Stimulated activated CD8-positive, alpha-beta memory T cell treated with anti-CD3 and anti-CD28 coated beads, Interleukin-7, amount 100 ng/mL, for 48 hours (primary cell): ENCODE measurements at places on chromosomes 2 and 18.

DNA sequence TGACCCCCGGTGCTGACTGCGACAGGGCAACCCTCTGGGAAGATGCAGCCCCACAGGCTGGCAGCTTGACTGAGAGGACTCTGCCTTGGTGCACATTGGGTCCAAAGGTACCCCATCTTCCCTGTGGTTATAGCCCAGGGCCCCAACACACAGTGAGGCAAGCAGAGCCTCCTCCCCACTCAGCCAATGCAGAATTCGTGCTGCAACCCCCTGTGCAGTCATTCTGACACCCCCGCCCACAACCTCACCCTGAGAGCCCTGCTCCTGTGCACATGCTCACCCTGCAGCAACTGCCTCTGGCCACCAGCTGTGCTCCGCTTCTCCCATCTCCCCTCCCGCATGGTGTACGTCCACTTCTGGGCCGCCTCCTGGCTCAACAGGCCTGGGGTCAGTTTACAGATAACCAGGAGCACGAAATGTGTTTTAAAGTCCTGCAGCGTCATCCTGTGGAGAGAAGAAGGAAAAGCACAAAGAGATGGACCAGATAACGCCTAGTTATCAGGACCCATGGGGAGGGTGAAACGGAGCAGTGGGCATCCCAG lies 24.4 kb downstream of the CAPN14 start:
- no peak for DNase-seq

DNA sequence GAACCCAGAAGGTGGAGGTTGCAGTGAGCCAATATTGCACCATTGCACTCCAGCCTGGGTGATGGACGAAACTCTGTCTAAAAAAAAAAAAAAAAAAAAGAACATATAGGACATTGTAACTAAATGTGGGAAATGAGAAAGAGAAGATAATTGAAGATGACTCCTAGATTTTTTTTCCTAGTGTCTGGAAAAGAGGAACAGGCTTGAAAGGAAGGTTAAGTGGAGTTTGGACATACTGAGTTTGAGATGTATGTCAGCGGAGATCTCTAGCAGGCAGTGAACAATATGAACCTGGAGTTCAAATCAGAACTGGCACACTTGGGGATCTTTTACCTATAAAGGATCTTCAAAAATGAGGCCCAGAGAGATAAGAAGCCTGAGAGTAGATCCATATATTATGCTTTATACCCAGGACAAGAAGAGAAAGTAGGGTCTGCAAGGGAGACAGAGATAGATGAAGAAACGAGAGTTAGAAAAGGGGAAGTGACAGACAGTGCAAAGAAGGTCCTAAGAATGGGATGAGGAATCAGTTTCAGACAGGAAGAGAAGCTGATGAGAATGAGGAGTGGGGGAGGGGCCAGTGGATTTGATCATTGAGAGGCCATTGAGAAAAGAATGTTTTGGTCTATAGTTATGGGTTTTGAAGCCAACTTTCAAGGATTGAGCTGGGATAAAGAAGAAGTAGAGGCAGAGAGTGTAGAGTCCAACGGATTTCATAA lies 46.9 kb upstream of the CD28 start:
- no peak for DNase-seq

DNA sequence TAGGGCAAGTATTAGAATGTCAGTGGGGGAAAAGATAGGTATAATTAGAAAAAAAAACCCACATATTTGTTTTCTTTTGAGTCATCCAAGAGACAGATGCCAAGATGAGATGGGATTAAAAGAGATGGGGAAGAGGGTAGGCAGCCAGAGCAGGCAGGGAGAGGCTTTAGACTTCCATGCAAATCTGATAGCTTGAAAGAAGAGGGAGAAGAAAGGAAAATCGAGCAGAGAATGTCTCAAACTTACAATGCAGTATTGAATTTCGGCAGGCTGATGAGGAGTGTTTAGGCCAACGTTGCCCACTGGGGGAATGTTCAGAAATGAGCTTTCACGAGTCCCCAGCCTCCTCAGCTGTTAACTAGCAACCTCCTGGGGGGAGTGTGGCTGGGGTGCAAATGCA lies 91.3 kb downstream of the SPATS2L start:
- no peak for DNase-seq

DNA sequence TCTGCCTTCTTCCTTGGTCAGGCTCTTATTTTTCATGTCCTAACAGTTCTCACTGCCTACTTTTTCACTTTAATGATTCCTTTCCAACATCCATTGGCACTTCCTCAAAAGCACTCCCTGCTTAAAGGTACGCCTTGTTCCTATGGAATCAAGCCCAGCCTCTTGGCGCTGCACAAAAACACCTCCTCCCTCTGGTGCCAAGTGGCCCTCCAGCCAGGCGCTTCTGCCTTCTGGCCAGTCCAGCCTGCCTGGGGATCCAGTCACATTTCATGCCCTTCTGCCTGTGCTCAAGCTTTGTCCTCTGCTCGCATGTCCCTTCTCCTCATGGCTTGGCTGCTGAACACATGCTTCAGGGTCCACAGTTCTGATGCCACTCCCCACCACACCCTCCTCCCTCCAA lies 6.3 kb downstream of the TPRKB start:
- DNase-seq: no peak

- DNase-seq: no peak
These were observed 10.7 kb upstream of the SULT1C4 start for GRCh38 chr2:108367014-108367413.

- DNase-seq: peak; percentile 61
These were observed 24.6 kb downstream of the MAIP1 start for GRCh38 chr2:199979832-199980628.

DNA sequence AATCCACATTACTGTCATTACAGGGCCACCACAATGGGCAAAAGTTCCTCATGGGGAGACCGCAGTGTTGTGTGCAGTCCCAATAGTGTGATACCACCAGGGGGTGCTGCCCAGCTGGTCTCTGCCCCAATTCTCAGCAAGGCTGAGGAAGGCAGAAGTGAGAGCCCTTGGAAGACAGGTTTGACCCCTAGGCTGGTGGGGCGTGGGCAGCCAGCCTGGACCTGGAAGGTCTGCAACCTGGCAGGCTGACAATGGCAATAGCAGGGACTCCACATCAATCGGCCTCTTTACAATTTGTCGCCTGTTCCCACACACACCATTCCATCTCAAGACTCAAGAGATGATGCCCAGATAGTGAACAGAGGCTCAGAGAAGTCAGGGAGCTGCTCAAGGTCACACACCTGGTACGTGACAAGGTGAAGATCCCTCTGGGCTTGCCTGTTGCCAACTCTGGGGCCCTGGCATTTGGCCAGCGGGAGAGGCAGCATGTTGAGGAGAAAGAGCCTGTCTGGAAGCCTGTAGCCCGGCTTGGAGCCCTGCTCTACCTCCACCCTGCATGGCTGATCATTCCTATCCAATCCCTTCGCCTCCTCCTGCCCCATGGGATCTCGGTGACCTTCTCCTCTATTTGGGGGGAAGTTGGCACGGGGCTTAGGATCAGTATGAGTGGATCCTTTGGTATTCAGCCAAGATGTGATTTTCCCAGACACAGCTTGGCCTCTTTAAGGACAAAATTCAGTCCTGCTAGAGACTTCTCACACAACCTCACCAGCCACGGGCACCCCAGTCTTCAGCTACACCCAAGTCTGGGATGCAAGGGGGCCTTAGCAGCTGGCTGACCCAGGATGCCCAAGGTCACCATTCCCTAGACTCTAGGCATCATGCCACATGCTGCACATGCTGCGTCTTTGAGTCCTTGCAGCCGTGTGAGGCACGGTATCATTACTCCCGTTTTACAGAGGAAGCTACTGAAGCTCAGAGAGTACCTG lies 2.9 kb upstream of the ATOH8 start:
- DNase-seq: peak; percentile 29

DNA sequence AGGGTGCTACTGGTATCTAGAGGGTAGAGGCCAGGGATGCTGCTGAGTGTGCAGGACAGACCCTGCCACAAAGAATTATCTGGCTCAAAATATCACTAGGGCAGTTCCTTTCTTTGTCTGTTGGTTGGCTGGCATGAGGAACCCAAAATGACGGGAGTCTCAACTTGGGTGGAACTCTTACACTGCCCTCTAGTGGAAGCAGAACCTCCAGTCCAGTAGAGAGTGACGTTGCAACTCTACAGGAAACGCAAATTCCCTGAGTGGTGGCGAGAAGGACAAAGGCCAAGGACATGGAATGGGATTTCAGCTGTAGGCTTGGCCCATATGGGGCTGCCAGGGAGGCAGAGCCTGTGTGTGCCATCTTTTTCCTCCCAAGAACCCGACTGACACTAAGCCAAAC lies 47.1 kb downstream of the COPS8 start:
- no peak for DNase-seq

- no peak for DNase-seq
These were observed 203.5 kb downstream of the NDUFA10 start for GRCh38 chr2:239821694-239822075.

- no peak for DNase-seq
These were observed at the start of gene KLHL29 for GRCh38 chr2:23384551-23385343. Gene KLHL29, plus strand, starts transcription at chr2:23385179. Its CDS starts 177,018 bp downstream, at chr2:23562197.

GRCh38 chr18:55390898-55391297 lies 197.1 kb downstream of the TCF4 start:
- no peak for DNase-seq

GRCh38 chr2:206482123-206482522 lies 38.8 kb downstream of the ADAM23 start:
- no peak for DNase-seq

- no peak for DNase-seq
These were observed 10.7 kb upstream of the POLE4 start for GRCh38 chr2:74947703-74948102.

DNA sequence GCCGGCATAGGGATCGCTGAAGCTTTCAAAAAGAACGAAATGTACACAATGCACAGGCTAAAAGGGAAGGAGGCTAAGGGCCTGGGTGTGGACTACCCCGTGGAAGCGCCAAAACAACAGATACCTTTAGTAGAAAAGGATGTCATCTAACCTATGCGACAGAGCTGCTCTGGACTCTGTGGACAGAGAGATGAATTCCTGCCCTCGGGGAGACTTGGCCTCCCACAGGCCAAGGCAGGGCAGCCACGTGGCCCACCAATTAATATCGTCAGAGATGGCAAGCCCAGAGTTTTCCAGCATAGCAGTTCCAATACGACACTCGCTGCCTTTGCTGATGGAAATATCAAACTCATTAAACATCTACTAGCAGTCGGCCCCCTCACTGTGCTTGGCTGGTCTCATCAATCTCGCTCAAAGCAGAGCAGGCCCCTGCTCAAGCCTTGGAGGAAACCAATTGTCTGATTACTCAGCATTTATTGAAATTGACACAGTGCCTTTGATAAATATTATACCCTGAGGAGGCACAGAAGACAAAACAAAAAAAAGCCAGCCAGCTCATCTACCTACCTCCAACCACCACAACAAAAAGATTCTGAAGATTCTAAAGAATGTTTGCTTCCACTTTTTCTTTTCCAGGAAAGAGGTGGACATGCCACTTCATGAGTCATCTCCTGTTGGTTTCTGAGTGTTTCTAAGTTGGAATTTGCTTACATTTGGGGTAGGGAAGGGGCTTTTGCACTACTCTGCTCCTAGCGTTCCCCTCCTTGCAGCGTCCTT lies 79.0 kb upstream of the ACAA2 start:
- DNase-seq: no peak

- no peak for DNase-seq
These were observed 239.2 kb downstream of the CMPK2 start for GRCh38 chr2:6626401-6627012.

DNA sequence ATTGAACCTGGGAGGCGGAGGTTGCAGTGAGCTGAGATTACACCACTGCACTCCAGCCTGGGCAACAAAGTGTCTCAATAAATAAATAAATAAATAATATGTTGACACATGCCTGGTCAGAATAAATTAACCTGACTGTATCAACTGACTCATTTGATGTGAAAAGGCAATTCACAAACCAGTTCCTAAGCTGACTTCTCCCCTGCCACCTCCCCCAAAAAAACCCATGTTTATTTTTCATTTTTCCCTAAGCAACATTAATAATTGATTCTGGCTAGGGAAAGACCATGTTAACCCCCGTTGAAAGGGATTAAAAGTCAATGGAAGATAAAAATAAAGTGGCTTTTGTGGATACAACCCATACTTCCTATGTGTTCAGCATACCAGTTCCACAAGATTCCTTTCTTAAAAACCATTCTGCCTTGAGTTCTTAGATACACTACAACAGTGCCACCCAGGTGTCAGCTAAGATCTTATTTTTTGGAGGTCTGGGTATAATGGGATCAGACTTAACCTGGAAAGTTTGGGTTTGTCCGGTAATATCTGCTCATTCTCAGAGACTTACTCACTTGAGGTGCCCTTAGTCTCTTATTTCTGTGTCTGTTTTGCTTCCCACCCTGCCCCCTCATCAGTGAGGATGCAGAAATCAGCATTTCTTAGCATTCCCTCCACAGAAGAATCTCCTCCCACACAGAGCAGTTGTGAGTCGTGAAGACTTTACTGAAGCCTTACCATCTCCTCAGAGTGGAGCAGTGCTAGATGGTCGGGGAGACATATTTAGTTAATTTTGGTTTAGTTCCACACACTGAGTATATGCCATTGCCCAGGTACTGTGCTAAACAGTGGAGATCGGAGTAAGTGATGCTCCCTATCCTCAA lies 10.1 kb upstream of the MCFD2 start:
- no peak for DNase-seq

DNA sequence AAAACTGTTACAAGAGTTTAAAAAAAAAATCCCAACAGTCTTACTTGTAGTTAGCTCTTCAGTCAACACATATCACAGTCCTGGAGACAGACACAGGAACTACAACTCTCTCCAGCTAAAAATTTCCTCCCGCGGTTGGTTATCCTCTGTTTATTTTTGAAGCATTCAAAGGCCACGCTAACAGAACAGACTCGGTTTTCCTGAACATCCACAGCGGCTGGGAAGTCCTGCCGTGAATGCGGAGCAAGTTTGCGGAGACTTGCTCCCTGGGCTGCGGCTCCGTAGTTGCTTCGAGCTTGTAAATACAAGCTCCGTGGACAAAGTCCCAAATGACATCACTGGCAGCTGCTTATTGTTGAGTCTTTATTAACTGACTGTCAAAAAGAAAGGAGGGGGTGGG lies at the start of gene NCKAP5:
TSS of gene NCKAP5 (minus strand) at position 292 of the 400 bp plus-strand sequence. CDS start 50,937 bp downstream, outside the sequence.
- no peak for DNase-seq

- DNase-seq: no peak
These were observed 353.6 kb downstream of the ARHGAP15 start for GRCh38 chr2:143482771-143483170.
